Activated CD4-positive, CD25-positive, alpha-beta regulatory T cell (primary cell): ENCODE measurements at places on chromosomes 1 and 21.
A peak's percentile ranks its signal among the peaks of the same experiment; 100 is the strongest.

DNA sequence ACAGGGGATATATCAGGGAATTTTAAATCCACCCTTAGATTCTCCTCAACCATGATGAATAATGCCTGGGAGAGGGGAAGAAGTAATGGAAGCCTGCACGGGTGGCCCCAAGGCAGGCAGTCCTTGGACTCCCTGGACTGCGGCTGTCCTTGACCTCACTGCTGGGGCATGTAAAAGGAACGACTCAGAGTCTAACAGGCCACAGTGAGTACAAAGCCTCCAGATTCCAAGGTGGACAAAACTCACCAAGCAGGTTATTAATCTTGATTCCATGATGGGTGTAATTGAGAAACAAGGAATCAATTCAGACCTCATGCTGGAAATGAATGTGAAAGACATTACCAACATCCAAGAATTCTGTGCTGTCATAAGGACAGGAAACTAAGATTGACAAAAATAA is 13.0 kb upstream of the ARHGAP29 start:
- no peak for DNase-seq

- DNase-seq = no peak
Observed at GRCh38 chr1:6984986-6985385, 199.7 kb downstream of the CAMTA1 start.

DNA sequence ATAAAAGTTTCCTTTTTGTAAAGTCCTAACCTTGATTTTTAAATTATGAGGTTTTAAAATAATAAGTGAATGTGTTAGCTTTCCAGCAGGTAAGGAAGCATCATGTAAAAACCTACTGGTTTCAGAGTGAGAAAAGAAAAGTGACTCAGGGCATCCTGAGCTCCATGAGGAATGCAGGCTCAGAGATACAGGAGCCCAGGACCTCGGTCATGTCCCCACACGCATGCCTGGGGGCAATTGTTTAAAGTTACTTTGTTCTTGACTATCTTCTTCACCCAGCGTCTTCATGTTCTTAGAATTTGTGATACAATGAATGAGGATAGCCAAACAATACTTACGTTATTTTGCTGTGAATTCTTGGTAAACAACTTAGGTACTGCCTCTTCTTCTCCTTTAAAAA is 117.4 kb upstream of the PLPPR5 start:
- DNase-seq = no peak

GRCh38 chr1:10888791-10889649 is 92.6 kb upstream of the CASZ1 start:
- no peak for DNase-seq

GRCh38 chr1:116556289-116557006 is 14.4 kb downstream of the CD58 start:
- peak; percentile 46 for DNase-seq

DNA sequence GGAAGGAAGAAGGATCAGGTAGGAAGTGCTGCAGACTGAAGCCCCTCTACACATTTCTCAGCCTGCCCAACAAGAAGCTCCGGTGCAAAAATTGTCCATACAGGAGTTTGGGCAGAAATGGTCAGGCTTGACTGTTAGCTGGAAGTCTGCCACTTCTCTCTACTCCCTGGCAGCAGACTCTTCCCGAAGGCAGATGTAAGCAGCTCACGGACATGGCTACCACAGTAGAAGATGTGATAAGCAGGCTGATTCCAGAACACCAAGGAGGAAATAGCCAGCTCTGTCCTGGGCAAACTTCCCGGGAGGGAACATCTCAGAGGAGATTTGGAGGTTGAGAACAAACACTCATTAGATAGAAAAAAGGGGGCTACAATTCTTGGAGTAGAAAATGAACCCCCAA is 52.6 kb downstream of the TRABD2B start:
- DNase-seq = no peak

DNA sequence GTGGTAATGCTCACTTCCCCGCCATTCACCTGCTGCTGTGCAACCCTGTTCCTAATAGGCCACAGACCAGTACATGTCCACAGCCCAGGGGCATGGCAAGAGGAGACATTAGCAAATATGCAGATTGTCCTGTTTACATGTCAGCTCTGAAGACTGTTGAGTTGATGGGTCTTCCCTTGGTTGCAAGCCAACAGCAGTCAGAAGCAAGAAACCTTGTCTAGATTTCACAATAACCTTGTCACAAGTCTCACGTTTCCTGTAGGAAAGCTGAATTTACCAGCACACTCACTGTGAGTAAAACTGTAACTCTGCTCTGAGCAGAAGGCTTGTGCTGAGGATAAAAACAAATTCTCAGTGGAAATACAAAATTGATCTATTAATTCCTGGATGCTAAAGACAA is 195.1 kb downstream of the HLX start:
- no peak for DNase-seq

DNA sequence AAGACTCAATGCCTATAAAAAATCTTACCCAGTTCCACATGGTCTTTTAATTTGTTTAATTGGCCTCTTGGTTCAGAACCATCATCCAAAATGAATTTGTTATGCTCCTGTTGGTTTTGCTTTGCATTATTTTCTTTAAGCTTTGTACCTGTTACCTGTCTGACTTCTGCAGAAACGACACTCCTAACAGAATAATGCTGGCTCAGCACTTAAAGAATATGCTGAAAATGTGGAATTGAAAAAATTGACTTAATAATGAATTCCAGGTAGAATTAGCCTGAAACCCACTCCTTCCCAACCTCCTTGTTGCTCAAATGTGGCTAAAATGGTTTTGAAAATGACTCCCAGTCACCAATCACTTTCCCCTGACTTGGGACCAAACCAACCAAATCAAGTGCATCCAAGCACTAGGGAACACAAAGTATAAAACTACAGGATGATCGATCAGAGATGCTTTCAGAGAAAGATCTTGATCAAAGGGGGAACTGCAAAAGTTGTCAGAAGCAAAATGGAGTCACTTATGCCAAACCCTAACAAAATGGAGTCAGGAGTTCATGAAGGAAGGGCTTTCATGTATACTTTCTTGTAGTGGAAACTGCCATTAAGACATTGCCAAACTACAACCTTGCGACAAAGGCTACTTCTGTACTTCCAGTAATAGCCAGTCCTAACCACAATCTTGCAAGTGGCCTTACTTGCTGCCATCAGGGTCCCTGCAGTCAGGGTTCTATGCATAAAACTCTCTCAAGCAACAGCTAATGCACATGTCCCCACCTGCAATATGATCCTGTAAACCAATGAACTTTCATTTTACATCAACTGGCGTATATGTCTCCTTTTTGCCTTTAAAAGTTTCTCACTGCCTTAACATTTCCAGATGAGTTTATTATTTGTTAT is 5.4 kb downstream of the GBP7 start:
- no peak for DNase-seq

DNA sequence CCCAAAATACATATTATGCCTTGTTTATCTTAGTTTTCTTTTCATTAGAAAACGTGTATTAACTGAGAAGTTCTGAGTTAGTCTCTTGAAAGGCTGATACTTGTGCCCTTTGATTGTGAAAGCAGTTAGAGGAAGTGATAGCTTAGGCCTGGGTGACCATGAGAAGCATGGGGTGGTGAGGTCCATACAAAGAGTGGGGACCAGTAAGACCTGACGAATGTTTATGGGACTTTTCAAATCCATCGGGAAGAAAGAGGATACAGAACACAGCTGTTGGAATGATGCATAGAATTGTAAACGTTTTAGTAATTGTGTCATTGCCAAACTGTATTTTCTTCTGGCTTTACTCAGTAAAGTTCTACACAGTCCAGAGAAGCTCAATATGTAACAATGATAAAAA is 259.8 kb downstream of the LMO4 start:
- no peak for DNase-seq

DNA sequence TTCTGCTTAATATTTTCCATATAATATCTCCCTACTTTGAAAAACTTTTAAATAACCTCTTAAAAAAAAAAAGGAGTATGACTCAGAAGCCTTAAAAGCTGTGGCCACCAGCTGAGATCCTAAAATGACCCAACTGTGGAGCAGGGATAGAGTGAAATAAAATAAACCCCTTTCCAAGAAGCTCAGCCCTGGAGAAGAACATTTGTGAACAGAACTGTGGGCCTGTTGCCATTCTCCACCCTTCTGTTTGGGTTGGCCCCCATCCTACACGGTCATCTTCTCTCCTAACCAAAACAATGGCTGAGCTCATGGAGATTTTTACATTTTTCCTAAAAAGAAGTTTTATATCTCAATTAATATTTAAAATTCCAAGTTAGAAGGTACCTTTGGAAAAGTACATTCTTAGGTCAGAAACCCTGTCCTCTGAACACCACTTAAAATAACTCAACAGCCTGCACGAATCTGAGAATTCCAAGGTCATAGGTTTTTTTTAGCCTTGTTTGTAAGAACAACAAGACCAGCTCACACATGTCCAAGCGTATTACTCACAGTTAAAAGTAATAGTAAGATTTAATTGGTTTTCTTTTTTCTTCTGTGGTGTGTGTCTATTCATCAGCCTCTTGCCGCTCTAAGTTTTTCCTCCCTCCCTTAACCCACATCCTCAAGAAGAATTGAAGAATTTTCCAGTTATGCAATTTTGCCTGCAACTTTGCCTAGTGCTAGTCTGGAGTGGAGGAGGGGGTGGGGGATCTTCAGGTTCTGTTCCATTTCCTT is 107.7 kb upstream of the ERRFI1 start:
- no peak for DNase-seq

- no peak for DNase-seq
Observed at GRCh38 chr21:18970416-18970815, 566.8 kb upstream of the TMPRSS15 start.

DNA sequence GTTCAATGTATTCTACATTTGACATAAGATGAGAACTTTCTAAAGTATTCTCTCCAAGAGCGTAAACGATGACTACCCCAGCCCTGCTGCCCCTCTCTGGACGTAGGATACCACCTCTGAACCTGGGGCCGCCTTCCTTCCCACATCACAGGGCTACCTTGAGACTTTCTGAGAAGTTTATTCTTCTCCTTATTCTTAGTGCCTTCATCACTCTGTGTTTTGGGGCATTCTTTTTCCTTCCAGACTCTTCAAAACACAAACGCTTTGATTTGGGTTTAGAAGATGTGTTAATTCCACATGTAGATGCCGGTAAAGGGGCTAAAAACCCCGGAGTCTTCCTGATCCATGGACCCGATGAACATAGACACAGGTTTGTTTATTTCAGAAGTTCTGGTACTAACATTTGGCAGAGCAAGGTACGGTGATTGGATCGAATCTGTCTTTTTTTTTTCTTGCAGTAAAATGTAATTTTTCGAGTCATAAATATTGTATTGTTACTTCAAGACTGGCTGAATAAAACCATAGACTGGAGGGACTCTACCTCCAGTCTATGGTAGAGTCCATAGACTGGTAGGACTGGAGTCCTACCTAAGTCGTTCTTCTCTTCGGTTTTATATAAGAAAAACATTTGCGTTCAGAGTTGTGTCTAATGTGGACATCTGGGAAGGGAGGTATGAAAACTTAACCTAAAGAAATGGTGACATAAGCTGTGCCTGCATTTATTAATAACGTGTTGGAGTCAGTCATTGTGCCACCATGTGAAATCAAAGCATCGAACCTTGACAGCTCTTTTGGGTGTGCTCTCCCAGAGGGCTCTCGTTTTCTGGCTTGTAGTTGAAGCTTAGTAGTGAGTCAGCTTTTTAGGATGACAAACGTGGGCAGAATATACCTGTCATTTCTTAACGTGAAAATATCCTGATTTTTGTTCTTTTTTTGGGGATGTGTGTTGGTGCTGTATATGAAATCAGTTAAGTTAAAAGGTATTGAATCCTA is 1.2 kb downstream of the MAN1A2 start:
- DNase-seq = no peak

DNA sequence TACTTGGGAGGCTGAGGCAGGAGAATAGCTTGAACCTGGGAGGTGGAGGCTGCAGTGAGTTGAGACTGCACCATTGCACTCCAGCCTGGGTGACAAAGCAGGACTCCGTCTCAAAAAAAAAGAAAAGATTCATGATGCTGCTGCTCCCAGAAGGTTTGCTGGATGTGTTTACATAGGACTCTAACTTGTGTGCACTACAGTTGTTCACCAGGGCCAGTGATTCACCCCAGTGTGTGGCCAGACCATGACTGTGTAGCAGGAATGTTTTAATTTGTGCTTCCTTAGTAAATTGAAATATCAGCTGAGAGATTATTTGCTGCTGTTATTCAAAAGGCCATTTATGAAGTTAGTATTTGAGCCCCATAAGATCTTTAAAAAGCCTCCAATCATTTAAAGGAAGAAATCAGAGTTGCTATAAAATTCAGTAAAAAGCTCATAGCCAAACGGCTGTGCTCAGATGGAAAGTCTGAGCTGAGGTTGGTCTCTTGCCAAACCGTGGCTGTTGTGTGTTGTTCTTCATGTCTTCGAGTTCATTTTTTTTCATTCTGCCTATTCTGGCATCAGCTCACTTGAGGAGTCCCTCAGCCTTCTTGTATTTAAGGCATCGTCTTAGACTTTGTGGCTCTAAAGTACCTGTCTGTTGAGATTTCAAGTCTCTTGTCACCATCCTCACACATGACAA is 18.1 kb upstream of the PGD start:
- no peak for DNase-seq

DNA sequence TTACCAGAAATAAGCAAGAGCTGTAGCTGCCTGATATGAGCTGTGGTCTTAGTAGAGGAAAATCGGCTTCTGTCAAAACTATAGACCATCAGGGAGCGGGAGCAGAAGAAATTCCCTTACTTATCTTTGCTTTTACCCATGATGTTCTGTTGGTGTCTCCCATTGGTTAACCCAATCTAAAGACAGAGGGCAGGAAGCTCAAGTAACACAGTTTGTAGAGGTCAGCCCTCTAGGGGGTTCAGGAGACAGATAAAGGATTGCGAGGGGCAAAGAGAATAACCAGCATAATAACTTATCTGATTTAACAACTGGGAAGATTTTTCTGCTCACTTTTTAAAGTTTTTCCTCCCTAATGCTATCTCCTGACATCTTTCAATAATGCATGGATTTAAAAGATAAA is 142.4 kb downstream of the NTMT2 start:
- no peak for DNase-seq

- no peak for DNase-seq
Observed at GRCh38 chr1:147717706-147718097, 42.7 kb downstream of the GJA5 start.

- DNase-seq = peak; percentile 53
Observed at GRCh38 chr1:156727926-156728598, at the start of gene METTL25B. Gene METTL25B (plus strand): TSS chr1:156728469. CDS start chr1:156729105, 636 bp downstream.

DNA sequence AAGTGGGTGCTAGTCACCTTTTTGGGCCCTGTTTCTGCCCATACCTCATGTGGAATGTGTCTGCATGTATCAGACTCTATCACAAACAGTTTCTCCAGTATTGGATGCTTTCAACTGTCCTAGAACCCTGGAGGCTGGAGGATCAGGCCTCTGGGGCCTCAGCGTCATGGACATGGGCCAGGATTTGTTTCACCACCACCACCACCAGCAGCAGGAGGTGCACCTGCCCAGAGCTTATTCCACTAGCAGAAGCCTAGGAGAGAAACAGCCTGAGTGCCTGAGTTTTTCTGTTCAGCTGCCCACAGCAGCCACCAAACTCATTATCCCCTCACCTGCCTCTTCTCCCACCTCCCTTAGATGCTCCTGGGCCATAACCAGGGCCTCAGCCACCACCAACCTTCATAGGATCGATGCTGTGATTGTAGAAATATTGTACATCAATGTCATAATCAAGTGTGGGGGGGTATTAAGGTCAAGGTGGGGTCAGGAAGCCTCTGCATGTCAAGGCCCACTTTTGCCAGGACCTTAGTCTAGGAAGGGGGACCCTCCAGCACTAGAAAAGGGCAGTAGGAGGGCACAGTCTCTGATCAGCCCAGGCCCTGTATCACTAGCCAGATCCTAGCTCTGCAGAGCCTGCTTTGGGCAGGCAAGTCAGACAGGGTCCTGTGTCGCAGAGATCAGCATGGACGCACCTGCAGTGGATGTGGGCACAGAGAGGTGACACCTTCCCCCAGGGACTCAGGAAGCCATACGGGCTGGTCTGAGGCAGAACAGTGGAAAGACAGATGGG is 9.3 kb downstream of the DMAP1 start:
- no peak for DNase-seq

GRCh38 chr21:45418301-45419071 is 13.5 kb downstream of the COL18A1 start:
- no peak for DNase-seq
